DMS53 (cell line): ENCODE measurements at places on chromosomes 6 and 20.
A peak's percentile ranks its signal among the peaks of the same experiment; 100 is the strongest.

DNA sequence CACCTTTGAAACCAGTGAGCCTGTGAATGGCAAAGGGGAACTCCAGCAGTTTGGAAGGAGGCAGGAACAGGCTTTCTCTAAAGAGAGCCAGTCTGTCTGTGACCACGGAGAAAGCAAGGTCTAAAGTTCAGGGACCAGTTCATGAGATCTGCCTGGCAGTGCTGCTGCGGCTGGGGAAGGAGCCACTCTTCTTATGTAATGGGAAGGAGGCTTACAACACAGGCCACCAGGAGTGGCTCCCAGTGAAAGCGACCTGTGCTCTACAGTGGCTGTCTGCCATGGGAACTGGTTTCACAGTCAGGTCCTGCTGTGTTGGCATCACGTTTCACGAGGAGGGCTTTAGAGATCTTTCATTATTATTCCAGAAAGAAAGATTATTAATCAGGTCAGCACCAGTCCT is 291.9 kb upstream of the PRDM1 start:
- DNase-seq, result peak; percentile 72

DNA sequence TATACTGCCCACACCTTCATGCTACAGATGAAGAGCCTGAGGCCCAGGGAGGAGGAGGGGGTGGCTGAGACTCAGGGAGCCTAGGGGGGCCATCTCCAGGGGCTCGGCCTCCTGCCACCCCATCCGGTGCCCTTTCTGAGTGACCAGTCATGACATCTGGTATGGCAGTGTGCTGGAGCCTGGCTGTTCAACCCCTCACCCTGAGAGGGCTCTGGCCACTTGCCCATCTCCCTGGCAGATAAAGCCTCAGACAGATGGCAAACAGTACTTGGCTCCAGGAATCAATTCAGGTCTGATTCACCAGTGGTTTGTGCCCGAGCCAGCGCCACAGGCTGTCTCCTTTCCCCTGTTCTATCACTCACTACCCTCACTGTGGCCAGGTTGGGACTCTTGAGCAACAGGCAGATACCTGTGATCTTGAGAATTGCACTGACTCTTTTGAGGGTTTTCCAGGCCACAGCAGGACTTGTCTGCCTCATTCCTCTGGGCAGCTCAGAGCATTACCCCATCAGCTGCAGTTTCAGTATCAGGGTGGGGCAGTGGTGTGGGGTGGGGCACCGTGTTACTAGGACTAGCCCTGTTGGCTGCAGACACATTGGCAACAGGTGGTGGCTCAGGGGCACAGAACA is 22.8 kb downstream of the SRSF3 start:
- peak; percentile 70 for DNase-seq

GRCh38 chr6:37980222-37980595 is 160.7 kb downstream of the ZFAND3 start:
- DNase-seq, result no peak

GRCh38 chr20:62887152-62887859 is 25.7 kb upstream of the TCFL5 start:
- DNase-seq, result peak; percentile 13

GRCh38 chr6:71138376-71138775 is 150.2 kb upstream of the OGFRL1 start:
- DNase-seq, result no peak
